Anterior cingulate cortex (tissue), 58 donors: ENCODE measurements at places on chromosomes 3 and 15.

- DNase-seq, result peak; percentile 26
These were observed 51.0 kb upstream of the SSR3 start for GRCh38 chr3:156605686-156606605.

- DNase-seq, result no peak
These were observed 290.0 kb downstream of the TLE3 start for GRCh38 chr15:69807721-69808120.

DNA sequence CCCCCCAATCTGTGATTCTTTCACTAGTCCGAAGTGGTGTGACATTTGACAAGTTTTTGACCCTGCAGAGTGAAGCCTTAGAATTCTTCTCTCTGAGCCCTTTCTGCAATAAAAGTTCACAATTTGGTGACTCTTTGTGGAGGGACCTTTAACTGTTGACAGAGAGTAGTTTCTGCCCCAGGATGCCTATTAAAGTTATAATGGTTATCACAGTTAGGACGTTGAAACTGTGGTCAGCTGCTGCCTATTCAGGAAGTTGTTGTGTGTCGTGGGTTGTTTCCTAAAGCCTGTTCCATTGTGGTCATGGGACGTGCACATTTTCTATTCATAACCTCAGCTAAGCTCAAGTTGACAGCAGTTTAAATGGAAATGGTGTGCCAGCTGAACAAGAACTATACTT lies 274.5 kb downstream of the NEK10 start:
- DNase-seq, result no peak

GRCh38 chr3:194577986-194578905 lies 55.0 kb downstream of the TMEM44 start:
- DNase-seq, result no peak

- no peak for DNase-seq
These were observed 29.4 kb upstream of the SEMA3F start for GRCh38 chr3:50125541-50126286.

DNA sequence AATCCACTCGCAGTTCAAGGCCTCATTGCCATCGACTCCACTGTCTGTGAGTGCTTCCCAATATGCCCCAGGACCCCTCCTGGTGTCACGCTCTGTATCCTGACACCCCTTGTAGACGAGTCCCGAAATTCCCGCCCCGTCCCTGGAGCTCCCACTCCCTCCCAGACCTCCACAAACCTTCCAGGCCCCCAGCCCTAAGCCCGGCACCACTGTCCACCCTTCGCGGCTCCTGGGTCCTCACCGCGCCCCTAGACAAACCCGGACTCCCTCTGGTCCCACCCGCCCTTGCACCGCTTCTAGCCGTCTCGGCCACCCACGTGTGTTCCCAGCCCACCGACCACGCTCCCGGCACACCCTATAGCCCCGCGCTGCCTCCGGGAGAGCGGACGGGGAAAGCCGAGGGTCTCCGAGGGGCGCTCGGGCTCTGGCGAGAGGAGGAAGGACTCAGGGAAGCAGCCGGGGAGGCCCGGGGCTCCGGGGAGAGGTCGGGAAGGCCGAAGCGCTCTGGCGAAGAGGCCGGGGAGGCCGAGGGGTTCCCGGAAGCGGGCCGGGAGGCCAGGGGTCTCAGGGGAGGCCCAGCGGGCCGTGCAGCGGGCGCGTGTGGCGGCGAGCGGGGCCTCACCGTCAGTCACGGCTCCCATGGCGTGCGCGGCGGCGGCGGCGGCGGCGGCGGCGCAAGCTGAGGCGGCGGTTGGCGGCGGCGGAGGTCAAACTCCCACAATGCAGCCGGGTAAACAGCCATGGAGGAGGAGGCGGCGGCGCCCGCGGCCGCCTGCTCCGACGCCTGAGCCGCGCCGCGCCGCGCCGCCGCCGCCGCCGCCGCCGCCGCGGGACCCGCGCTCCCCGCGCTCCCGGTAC lies at the start of the genes ATXN7 and THOC7:
ATXN7 (plus strand) TSS at position 718 of the 858 bp plus-strand sequence. CDS start 48,732 bp downstream, outside the sequence.
THOC7 (minus strand) TSS at position 656 of the 858 bp plus-strand sequence; CDS start at position 641, 15 bp downstream.
- peak; percentile 30 for DNase-seq

DNA sequence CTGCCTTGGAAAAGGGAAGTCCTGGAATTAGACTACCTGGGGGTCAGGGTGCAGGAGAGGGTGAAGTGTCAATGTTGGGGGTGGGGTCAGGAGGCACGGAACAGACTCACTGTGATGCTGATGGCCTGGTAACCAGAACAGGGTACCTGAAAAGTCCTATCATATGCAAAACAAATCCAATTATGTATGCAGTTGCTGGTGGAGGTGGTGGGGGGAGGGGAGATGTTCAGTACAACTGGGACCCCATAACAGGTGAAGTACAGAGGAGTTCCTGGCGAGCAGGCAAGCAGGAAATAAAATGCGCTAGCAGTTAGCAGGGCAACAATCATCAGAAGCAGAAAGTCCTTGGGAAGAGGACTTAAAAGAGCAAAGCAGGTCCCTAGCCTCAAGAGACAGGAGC lies 4.2 kb upstream of the KATNBL1 start:
- no peak for DNase-seq

DNA sequence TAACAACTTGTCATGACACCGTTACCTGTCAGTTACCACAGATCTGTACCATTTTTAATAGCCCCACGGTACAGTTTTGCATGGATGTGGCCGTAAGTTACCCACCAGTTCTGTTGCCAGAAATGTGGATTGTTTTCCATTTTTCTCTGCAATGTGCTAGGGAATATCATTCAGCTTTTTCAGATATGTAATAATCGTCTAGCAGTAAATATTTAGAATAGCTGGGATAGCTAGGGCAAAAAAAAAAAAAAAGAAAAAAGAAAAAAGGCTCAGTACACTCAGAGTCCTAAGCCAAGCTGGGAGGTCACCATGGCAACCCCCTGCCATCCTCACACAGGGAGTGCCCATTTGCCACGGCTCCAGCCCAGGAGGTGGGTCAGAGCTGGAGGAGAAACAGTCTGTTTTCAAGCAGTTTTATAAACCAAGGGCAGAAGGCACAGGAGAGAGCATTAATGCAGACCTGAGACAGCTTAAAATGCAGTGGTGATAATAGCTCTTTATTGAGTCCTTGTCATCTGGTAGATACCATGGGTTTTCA lies 25.2 kb downstream of the PAQR5 start:
- DNase-seq, result no peak

GRCh38 chr15:101486696-101487459 lies 2.6 kb downstream of the PCSK6 start:
- DNase-seq, result no peak

GRCh38 chr15:90924375-90924774 lies 8.0 kb downstream of the HDDC3 start:
- no peak for DNase-seq

GRCh38 chr3:30471066-30471465 lies 135.3 kb upstream of the TGFBR2 start:
- no peak for DNase-seq

- DNase-seq, result no peak
These were observed 396.6 kb downstream of the SOX2 start for GRCh38 chr3:182108371-182108770.

DNA sequence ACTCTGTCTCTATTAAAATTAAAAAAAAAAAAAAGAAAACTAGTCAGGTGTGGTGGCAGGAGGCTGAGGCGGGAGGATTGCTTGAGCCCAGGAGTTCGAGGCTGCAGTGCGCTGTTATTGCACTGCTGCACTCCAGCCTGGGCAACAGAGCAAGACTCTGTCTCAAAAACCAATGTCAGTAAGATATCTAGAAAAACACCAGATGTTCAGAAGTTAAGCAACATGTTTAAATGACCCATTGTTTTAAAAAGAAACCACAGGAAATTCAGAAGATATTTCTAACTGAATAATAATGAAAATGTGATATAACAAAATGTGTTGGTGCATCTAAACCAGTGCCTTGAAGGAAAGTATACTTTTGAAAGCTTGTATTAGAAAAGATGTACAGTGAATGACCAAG lies 203.4 kb upstream of the CGNL1 start:
- DNase-seq, result no peak

DNA sequence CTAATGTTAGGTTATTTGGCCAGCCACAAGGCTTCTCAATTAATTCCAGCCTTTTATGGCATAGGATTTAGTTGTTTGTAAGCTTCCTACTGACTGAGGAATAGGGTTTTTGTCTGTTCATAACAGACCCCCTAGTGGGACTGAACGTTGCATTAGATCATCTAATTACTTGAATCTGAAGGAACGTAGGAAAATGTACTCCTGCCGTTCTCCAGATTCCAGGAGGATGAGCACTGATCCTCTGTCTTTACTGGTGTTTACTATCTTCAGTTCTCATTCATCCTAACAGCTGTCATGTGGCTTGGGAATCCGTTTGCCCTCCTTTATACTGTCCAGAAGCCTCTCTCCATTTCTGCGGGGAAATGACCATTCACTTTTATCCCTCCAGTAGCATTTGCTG lies 52.7 kb downstream of the RAD54L2 start:
- no peak for DNase-seq

- DNase-seq, result no peak
These were observed 543.3 kb downstream of the ZBBX start for GRCh38 chr3:166836836-166837235.

DNA sequence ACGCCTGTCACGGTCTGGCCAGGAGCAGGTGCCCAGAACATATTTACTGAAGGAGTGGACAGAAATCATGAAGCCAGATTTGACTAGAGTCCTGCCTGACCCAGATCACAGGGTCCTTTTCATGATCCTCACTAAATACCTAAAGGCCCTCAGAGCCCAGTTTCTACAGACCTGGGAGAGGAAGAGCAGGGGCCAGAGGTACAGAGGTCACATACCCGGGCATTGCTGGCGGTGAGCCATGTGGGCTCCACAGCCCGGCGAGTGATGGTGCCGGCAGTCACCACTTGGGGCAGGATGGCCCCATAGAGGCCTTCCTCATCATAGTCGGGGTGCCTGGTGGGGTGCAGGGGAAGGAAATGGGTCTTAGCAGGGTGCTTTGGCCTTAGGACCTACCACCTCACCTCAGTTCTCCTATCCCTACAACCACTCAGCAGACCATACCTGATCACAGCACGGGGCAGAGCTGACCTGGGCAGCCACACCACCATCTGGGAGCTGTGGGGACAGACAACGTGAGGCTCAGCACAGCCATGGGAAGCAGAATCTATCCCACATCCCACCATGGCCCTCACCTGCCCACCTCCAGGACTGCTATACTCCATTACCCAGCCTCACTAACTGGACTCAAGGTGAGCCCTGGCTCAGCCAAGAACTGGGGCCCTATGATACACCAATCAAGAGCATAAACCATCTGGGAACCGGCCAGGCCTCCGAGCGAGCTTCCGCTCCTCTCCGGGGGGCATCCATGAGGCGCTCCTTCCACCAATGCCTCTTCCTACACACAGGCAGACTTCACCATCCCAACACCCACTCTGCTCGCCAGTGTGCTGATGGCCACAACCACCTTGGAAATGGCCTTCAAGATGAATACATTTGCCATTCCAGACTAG lies 12.9 kb downstream of the POLG start:
- no peak for DNase-seq
